ENCODE measurements at places on chromosomes 7 and 10. TPM values are rescaled to one million over a fixed set of nuclear protein-coding genes. Genes with fewer than 3 reads are reported as not detected.

GRCh38 chr10:110822035-110822711 is 49.6 kb upstream of the PDCD4 start:
- DNase-seq, result no peak

DNA sequence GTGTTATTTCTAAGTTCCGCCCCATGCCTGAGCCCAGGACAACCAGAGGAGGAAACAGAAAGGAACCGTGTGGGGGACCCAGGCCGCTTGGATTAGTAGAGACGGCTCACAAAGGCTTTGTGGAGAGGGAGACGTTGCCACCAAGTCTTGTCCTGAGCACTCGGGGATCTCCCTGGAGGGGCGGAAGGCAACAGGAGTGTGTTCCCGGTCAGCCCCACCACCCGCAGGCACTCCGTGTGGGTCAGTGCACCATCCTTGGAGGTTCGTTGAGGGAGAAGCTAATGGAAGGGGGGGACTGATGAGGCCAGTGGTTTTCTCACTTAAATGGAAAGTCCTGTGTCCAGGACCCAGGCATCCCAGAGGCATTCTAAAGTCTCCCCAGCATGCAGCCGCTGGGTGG is 26.7 kb upstream of the EN2 start:
- DNase-seq, result no peak

GRCh38 chr10:27743012-27743876 is 2.4 kb downstream of the MKX start:
- no peak for DNase-seq

DNA sequence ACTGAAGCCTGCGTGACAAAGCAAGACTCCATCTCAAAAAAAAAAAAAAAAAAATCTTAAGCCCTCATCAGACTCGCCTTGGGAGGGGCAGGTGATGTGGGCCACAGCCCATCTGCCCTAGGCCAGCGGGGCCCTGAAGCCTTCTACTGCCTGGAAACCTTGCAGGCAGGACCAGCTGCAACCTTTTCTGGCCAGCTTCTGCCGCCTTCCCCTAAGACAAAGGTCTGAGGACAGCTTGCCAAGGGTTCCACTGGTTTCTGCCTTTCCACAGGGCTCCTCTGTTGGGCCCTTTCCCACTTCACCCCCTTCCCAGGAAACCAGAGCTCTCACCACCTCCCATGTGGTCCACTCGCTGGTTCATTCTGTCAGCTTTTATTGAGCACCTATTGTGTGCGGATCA is 35.2 kb downstream of the UBTD1 start:
- no peak for DNase-seq

- no peak for DNase-seq
These were observed 283.7 kb downstream of the SKAP2 start for GRCh38 chr7:26580711-26581110.

- no peak for DNase-seq
These were observed 13.4 kb downstream of the ZNF316 start for GRCh38 chr7:6650521-6651011.

GRCh38 chr7:44470135-44470479 is 20.4 kb downstream of the NUDCD3 start:
- no peak for DNase-seq

The ZFAND2A gene
- polyA plus RNA-seq, result 34.2 TPM

The TRIP6 gene
- polyA plus RNA-seq, result 80.0 TPM

The TMEM60 gene
- polyA plus RNA-seq, result 16.1 TPM

Measured in urinary bladder (tissue), 4 donors.